ENCODE measurements at places on chromosomes 5 and 9. TPM values are rescaled to one million over a fixed set of nuclear protein-coding genes. Genes with fewer than 3 reads are reported as not detected.

The HTR4 gene
- polyA plus RNA-seq = not detected

The C5orf63 gene
- polyA plus RNA-seq = 22.3 TPM

The NKD2 gene
- 15.6 TPM for polyA plus RNA-seq

The SHISAL2B gene
- 0.27 TPM for polyA plus RNA-seq

The ORM2 gene
- polyA plus RNA-seq = not detected

The LTC4S gene
- 1.7 TPM for polyA plus RNA-seq

The COL15A1 gene
- polyA plus RNA-seq = 21.6 TPM

The C5orf52 gene
- not detected for polyA plus RNA-seq

The LSM11 gene
- polyA plus RNA-seq = 9.7 TPM

The SPATA31A3 gene
- polyA plus RNA-seq = not detected

- no peak for DNase-seq
These were observed 982.0 kb upstream of the ARRDC3 start for GRCh38 chr5:92364986-92365550.

GRCh38 chr5:169182797-169183196, 118.1 kb downstream of the SLIT3 start:
- DNase-seq = no peak

DNA sequence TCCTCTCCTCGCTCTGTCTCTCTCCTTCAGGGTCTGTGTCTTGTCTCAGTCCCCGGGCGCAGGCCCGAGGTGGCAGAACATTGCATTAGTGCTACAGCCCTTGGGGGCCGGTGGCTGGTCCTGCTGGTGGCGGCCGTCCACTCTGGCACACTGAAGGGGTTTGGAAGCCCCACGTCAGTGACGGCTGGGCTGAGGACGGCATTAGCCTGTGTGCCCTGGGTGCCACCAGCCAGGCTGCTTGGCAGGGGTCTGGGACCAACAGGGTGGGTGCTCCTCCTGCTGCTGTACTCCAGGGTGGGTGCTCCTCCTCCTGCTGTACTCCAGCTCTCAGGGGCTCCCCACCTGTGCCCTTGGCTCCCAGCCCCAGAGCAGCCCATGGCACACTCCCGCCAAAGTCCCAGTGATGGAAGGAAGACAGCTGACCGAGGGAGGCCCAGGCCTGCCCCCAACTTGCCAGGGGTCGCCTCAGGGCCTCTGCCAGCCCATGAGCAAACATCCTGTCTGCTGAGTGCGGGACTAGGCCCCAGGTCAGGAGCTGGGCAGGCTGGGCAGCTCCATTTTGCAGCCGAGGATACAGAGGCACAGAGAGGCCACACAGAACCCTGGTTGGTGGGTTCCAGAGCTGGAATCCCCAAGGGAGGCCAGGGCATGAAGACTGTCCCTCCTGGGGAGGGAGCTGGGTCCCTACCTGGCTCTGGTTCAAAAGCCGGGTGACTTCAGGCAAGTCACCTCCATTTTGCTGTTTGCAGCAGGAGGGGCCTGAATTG, 27.3 kb downstream of the SARDH start:
- DNase-seq = no peak

- DNase-seq = no peak
These were observed 249.4 kb upstream of the TRIM32 start for GRCh38 chr9:116437411-116438370.

GRCh38 chr9:22052376-22052945, 43.4 kb upstream of the CDKN2B start:
- DNase-seq = no peak

DNA sequence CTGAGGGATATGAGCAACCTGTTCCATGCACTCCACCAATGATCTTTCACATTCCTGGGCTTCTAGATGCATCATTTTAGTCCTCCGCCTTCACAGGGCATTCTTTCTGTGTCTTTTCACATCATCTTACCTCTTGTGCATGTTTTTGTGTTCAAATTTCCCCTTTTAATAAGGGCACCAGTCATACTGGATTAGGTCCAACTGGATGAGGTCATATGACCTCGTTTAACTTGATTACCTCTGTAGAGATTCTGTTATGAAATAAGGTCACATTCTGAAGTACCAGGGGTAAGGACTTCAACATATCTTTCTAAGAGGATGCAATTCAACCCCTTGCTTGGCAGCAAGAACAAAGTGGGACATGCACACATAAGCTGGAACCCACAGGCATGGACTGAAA, 335.3 kb upstream of the TLE4 start:
- DNase-seq = no peak

DNA sequence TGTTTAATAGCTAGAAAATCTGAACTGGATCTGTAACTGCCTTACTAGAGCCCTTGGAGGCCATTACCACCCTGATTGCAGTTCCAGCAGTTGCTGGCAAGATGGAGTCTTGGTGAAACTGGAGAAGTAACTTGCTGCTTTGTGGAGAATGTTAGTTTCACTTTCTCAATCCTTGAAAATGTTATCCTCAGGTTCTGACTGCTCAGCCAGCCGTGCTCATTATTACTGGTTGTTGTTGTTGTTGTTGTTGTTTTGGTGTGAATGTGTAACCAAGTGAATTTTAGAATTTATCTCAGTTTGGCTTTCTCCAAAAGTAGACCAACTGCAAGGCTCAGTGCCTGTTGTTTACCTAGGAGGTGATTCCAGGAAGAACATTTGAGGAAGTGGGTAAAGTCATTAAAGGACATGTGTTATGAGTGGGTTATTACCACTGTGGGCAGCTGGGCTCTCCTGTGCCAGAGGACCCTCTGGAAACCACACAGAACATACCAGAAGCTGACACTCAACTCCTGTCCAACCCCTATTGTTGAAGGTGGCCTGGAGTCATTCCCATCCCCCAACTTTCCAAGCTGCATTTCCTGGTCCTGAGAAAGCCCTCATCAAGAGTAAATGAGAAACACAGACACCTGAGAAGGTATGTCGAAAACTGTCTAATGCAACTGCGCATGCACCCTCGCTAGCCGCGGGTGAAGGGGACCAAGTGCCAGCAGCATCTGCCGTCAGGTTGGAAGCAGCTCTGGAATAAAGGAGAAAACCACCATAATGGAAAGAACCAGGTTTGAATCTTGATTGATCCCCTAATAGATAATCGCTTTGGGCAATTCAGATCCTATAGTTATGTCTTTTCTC, 111.6 kb downstream of the CMYA5 start:
- DNase-seq = no peak

DNA sequence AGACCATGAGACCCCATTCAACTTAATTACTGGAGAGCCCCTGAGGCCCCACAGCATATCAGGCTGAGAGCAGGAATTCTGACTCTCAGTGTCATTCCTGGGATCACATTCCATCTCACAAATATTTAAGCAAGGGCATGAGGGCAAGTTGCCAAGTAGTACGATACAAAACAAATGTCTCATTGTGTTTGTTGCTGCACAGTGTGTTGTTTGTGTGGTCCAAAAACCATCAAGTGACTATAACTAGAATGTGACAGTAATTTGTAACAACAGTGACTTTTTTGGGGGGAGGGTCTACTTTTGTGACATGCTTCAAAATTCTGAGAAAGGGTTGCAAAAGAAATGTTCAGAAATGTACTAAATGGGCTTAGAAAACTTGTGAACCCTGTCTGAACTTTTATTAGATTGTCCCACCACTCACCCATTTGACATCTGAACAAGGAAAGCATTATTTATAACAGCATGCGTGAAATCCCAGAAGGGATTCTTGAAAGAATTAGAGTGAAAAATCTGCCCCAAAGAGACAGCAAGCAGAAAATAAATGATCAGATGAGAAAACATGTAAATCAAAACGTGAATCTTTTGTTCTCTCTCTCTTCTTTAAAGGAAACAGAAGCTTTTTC, 347.0 kb downstream of the NTRK2 start:
- peak; percentile 55 for DNase-seq

GRCh38 chr9:136961279-136962065, 9.4 kb downstream of the LCN12 start:
- no peak for DNase-seq

- peak; percentile 32 for DNase-seq
These were observed 119.5 kb downstream of the TRPM3 start for GRCh38 chr9:71001780-71002386.

DNA sequence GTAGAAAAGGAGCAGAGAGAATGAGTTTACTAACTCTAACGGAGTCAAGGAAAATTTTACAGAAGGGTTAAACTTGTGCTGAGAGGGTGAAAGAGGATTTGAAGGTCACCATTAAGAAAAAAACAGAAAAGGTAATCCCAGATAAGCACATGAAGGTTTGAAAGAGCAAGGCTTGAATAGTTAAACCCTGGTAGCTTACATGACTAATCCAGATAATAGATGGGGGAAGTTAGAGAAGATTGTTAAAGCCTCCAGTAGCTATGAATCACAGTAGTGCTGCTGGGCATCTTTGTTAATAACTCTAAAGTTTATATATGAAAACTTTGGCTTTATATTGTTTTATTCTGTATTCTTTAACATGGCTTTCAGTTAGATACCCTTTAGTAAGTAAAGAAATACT, 354.5 kb upstream of the FTMT start:
- DNase-seq = no peak

GRCh38 chr5:120103495-120103894, 360.6 kb upstream of the PRR16 start:
- no peak for DNase-seq

DNA sequence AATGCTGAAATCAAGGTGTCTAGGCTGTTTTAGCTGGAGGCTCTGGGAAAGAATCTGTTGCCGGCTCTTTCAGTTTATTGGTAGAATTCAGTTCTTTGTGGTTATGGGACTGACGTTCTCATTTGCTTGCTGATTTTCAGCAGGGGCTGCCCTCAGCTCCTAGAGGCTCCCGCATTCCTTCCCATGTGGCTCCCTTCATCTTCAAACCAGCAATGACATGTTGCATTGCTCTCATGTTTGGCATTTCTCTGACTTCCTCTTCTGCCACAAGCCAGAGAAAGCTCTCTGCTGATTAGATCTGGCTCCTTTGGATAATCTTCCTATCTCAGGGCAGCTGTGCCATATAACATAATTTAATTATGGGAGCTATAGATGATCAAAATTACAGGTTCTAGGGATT, 360.3 kb downstream of the LRRC70 start:
- DNase-seq = no peak

DNA sequence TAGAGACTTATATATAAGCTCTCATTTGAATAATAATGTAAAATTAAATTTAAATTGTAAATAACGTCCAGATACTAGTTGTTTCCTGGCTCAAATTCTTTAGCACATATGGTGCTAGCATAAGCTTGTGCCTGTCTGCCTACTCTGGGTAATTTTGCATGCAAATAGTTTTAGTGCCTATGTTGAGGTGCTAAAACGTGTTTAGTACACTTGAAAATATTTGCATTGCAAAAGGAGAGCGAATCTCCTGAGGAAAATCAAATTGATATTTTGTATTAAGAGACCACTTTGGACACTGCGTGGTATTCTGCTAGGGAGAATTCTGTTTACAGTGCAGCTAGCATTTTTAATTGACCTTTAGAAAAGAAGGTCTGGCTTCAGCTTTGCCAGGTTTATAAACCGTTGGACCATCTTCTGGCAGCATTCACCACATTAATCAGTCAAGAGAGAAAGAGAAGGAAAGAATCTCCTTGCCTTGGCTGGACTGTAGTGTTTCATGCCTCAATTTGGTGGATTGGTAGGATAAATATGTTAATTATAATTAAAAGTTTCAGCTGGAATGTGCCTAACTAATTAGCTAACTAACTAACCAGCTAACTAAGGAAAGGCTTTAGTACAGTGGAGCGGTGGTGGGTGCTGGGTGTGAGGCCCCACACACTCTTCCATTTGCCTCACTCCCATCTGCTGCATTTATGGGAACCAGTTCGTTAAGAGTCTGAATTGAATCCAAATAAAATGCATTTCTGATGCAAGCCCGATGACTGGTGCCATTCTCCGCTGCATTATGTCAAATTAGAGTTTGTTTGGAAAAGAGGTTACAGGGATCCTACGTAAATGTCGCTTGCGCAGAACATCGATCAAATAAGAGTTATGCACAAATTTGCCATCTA, 150.1 kb upstream of the MPDZ start:
- DNase-seq = no peak

DNA sequence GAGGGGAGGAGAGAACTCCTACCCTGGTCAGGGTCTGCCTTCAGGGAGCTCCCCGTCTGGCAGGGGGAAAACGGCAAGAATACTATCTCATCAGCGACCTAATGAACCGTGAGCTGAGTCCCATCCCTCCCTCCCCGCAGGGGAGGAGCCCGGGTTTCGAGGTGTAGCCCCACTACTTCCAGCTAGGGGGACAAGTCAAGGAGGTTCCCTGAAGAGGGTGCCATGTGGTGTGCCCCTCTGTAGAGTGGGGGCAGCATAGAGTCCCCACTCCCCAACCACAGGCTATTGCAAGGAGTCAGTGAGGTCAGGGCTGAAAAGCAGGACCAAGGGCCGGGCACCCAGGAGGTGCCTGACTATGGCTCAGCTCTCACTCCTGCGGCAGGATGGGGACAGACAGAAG, 50.9 kb upstream of the RXRA start:
- no peak for DNase-seq

Data from left kidney (tissue), 8 donors.